ENCODE measurements at places on chromosomes 11 and 22. TPM values are rescaled to one million over a fixed set of nuclear protein-coding genes. Genes with fewer than 3 reads are reported as not detected.

DNA sequence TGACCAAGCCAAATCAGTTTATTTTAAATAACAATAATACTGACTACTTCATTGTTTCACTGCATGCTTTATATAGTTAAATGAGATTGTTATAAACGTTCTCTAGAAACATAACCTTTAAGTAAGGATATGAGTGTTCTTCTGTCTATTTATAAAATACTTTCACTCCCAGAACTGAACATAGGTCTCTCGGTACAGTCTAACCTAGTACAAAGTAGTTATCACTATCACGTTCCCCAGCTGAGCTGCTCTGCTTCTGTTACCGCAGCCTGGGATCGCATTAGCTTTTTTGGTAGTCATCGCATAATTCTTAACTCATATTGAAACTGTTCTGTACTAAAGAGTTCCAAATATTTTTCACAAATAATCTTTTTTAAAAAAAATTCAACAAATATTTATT is 143.6 kb downstream of the WNT11 start:
- DNase-seq, result no peak

GRCh38 chr11:68191661-68192579 is 21.2 kb downstream of the KMT5B start:
- no peak for DNase-seq

- DNase-seq, result peak; percentile 91
These were observed 874 bp downstream of the ZFTA start for GRCh38 chr11:63767565-63768236.

DNA sequence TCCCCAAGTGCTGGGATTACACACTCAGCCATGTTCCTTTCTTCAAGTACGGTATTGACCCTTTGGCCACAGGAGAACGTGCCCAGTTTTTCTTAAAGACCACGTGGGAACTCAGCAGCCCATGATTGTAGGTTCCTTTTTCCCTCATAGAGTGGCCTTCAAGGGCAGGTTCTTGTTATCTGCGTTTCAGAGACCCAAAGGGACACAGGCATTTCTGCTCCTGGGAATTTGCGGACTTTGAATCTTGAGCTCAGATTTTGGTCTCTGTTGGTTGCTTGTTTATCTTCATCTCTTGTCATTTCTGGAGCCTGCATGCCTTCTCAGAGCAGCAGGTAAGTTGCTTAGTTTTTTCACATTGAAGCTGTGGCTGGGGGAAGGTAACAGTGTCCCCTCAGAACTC is 12.0 kb downstream of the MARK2 start:
- no peak for DNase-seq

- DNase-seq, result no peak
These were observed 16.2 kb downstream of the C11orf24 start for GRCh38 chr11:68255526-68255925.

GRCh38 chr11:72812604-72812966 is 1.6 kb upstream of the ATG16L2 start:
- no peak for DNase-seq

DNA sequence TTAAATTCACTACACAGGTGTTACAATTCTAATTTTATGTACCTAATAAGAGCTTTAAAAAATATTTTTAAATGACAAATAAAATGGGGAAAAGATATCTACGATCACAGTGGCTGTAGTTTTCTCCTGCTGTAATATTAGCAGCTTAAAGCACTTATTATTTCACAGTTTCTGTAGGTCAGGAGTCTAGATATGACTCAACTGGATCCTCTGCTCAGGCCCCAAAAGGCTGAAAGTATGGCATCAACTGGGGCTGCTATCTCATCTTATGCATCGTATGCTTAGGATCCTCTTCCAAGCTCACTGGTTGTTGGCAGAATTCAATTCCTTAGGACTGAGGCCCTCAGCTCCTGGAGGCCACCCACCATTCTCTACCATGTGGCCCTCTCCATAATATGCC is 12.8 kb downstream of the FBXO3 start:
- no peak for DNase-seq

- no peak for DNase-seq
These were observed 4.2 kb upstream of the KLHL22 start for GRCh38 chr22:20499769-20500168.

Gene PRR33
- total RNA-seq, result not detected

- no peak for DNase-seq
These were observed 22.9 kb upstream of the PDE2A start for GRCh38 chr11:72696866-72697700.

Gene FOLR2
- total RNA-seq, result 29.9 TPM

Data from umbilical cord (tissue), 2 donors.